ENCODE measurements at places on chromosomes 4 and X.

- DNase-seq, result no peak
Observed at GRCh38 chrX:2610246-2611170, 80.6 kb upstream of the CD99 start.

- no peak for DNase-seq
Observed at GRCh38 chr4:32002037-32002747, 1282.0 kb downstream of the PCDH7 start.

DNA sequence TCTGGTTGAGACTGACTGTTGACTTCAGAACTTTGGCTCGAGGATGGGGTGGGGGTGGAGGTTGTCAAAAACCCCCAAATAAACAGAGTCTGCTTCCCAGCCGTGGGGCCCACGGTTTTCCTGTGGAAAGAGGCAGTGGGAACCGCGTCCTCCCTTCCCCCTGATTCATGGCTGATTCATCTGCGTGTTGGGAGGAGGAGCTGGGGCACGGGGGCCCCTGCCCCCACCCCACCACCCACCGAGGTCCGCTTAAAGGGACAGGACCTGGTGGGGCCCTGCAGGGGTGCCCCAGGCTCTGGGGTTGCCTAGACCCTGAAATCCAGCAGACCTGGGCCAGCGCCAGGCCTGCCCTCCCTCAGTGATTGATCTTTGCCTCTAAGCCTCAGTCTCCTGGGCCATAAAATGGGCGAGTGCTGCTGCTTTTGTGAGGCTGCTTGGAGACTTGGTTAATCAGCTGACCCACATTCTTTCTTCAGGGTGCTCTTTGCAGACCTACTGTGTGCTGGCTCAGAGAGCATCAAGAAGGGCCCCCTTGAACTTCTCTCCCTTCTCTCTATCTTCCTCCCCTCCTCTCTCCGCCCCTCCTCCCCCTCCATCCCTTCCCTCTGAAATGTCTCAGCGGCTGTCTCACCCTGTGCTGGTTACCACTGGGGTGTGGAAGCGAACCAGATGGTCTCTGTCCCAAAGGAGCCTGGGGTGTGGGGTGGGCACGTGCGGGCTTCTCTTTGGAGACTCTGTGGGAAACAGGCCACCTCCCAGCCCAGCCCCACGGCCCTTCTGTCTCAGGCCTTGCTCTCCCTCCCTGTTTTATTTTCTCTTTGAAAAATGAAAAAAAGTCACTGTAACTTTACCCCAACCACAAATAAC, 9.1 kb downstream of the HTRA3 start:
- no peak for DNase-seq

- DNase-seq, result no peak
Observed at GRCh38 chrX:40863671-40864070, 128.3 kb upstream of the MED14 start.

GRCh38 chr4:102722740-102723139, 38.0 kb downstream of the MANBA start:
- DNase-seq, result no peak
